Right cardiac atrium (tissue), 5 donors: ENCODE measurements at places on chromosomes 1 and 21. TPM values are rescaled to one million over a fixed set of nuclear protein-coding genes. Genes with fewer than 3 reads are reported as not detected.

- no peak for DNase-seq
Measured at GRCh38 chr1:24908591-24909259, 21.4 kb downstream of the RUNX3 start.

DNA sequence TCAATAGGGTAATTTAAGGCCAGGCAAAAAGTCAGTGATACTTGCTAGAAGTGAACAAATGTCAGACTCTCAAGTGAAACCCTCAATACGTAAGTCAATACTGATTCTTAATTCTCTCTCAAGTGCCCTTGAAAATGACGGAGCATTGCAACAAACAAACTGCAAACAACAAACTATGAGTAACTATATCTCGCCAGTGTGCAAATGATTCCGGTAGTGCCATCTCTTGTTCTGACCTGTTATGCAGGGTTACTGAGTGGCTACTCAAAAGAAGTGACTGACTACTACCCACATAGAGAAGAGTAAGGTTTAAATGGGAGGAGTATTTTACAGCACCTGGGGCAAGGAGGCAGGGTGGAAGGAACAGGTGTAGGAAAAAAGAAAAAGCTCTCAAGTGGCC lies 1.6 kb downstream of the SLC19A2 start:
- no peak for DNase-seq

DNA sequence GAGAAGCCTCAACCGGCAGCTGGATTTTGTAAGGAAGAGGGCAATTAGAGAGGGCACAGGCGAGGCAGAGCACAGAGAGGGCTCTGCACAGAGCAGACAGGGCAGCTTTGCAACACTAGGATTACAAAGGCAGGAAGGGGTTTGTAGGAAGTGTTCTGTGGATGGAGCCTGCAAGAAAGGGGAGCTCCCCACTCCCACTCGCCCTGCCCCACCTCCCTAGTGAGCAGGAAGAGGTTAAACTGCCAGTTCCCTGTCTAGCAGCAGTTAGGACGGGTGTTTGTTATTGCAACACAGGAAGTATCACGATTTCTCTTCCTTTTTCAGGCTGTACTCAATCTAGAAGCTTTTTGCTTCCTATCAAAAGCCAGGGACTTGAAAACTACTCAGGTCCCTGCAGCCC lies 63.3 kb upstream of the LRRC8D start:
- peak; percentile 43 for DNase-seq

NBPF20 gene
- 1.6 TPM for total RNA-seq

DNA sequence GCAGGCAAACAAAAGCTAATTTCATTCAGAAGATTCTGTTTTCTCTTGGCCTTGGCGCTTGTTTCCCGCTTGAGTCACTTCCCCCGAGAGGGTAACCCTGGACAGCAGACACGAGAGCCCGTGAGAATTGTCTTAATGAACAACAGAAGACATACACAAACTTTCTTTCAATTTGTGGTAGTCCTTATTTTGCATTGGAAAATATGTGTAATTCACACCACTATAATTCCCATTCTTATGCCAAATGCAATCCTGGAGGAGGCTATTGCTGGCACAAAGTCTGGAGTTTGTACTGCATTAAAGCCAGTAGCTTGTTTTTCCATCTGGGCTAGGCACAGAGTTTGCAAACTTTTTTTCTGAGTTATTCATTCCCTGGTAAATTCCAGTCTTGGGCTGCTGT lies 109.8 kb upstream of the IVNS1ABP start:
- DNase-seq: peak; percentile 38

DNA sequence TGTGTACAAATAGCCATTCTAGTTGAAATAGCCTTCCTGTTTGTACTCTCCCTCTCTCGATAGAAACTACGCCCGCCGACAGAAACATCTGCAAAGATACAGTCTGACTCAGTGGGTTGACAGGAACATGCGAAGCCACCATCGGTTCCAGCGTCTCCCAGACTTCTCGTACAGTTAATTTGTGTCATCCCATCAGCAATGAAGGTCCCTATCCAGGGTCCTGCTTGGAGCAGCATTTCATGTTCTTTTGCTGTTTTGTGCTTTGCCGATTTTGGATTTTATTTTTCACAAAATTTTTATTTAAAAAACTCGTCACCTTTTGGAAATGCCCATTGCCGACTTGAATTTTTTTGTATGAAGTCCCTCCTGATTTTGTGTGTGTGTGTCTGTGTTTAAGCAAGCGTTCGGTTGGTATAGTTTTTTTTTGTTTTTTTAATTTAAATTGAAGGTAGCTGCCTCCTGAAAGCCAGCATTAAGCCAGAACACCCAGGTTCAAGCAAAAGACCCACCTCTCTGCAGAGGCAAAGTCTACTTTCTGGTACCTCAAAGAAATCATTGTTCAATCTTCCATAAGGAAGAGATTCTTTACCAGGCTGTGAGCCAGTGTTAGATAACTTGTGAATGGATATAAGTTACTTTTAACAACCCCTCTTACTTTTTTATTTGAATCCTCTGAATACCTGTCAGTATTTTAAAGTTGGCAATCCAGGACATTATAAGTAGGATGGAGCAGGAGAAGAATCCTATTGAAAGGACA lies 14.7 kb downstream of the FNDC5 start:
- DNase-seq: no peak

DSTYK gene
- 8.6 TPM for total RNA-seq

- no peak for DNase-seq
Measured at GRCh38 chr1:94683886-94684285, 136.3 kb upstream of the SLC44A3 start.

LCE2B gene
- not detected for total RNA-seq

GRCh38 chr1:40802078-40802741 lies 18.6 kb downstream of the KCNQ4 start:
- DNase-seq: peak; percentile 95

- no peak for DNase-seq
Measured at GRCh38 chr1:59477286-59477685, 180.4 kb downstream of the FGGY start.

DNA sequence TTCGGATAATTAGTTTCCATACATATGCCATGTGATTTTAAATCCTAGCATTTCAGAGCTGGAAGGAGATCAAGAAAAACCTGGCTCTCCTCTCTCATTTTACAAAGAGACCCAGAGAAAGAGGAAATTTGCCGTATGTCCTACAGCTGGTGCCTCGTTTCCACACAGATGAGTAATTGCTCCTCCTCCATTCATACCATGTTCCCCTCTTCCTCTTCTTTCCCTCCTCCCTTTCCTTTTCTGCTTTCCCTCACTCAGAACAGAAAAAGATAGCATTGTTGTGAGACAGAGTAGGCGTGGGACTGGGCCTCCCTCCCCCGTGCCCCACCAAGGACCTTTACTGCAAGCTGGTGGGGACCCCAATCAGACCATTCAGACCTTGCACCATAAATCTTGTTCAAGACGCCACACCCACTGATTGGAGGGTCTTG lies 13.7 kb upstream of the SLC44A3 start:
- no peak for DNase-seq

DNA sequence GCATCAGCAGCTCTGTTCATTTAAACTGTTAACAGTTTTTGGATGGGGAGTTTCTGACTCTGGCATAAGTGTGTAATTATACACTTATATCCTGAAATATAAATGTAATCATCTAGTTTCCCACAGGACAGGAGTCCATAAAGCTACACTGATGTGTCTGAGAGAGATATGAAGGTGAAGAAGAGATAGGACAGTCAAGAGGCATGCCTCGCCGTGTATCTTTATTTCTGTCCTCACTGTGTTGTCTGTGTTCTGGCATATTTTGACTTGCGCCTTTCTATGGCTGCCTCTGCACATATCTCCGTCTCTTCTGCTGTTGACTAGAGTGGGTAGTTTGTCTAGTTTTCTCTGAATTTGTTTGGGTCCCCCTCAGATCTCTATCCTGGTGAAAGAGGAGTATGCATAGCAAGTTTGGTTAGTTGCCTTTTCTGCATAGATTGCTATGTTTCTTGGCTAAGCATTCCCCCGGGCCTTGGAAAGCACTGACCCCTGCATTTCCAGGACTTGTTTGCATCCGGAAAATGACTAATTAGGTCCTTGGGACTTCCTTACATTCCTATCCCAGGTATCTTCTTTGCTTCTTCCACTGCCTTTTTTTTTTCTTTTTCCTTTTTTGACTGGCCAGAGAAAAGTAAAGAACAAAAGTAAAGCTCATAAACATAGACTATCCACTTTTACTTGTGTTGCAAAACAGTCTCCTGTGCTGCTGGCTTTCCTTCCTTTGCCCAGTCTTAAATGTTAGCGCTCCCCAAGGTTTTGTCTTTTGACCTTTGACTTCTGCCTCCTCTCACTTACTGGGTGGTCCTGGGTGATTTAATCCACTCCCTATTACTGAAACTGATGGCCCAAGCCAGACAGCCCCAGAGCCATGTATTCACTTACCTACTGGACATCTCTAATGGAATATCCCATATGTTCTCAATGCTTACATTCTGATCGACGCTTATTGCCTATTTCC lies 27.6 kb upstream of the CNN3 start:
- DNase-seq: no peak

GRCh38 chr1:58165073-58165472 lies 381.5 kb downstream of the OMA1 start:
- DNase-seq: no peak

SLC5A9 gene
- not detected for total RNA-seq

CCDC17 gene
- 1.0 TPM for total RNA-seq

- no peak for DNase-seq
Measured at GRCh38 chr21:33283203-33283602, 17.0 kb downstream of the IL10RB start.

GRCh38 chr1:12554521-12555305 lies 63.3 kb downstream of the DHRS3 start:
- no peak for DNase-seq

KIF26B gene
- total RNA-seq: 0.41 TPM

- no peak for DNase-seq
Measured at GRCh38 chr1:44238660-44239059, 25.4 kb downstream of the DMAP1 start.

DNA sequence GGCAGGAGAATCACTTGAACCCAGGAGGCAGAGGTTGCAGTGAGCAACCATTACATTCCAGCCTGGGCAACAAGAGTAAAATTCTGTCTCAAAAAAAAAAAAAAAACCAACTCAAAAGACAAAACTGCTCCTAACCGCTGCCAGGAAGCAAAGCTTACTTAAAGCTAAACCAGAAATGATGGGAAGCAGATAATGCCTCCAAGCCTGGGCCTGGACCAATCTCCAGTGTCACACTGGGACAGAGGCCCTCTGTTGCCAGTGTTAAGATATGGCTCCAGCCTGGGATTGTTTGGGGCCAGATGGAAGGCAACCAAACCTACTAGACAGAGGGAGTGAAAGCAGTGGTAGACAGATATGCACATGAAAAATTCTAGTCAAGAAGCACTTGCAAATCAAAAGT lies 36.9 kb downstream of the NSL1 start:
- DNase-seq: no peak

ATP5PO gene
- 538 TPM for total RNA-seq

DNA sequence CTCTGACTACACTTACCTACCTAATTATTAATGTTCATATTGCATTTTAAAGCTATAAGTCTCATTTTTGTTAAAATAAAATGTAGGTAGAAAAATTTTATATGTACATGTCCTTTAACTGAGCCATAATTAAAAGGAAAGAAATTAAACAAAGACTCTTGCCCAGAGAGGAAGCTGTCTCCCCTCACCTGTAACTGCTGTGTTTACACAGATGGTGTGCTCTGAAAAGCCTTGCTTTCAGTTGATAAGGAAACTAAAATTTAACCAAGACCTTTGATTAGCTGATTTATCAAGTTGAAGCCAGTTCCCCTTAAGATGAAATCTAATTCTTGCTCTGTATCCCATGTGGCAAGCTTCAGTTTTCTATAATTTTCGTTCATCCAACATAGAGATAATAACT lies 213.5 kb downstream of the LYPLAL1 start:
- no peak for DNase-seq

- DNase-seq: peak; percentile 69
Measured at GRCh38 chr1:201786824-201787223, 42.1 kb upstream of the IPO9 start.

DNA sequence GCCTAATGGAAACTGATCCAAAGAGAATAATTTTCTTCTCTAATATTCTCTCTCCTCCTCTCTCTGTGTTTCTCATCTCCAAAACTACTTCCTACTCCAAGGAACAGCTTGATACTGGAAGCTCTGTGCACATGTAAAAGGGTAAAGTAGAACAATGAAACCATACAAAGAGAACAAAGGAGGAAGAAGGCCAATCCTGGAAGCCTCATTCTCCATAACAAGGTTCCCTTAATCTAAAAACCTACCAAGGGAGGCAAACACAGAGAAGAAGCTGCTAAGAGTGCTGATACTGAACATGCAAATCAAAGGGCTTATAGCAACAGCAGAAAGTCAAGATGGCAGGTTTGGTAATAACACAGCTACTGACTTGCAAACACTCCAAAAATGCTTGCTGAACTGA lies 44.4 kb downstream of the SIPA1L2 start:
- DNase-seq: no peak

GRCh38 chr1:54979327-54979891 lies 1.0 kb upstream of the TMEM61 start:
- DNase-seq: no peak
